GM12891 (cell line): ENCODE measurements at places on chromosomes 4 and X.

DNA sequence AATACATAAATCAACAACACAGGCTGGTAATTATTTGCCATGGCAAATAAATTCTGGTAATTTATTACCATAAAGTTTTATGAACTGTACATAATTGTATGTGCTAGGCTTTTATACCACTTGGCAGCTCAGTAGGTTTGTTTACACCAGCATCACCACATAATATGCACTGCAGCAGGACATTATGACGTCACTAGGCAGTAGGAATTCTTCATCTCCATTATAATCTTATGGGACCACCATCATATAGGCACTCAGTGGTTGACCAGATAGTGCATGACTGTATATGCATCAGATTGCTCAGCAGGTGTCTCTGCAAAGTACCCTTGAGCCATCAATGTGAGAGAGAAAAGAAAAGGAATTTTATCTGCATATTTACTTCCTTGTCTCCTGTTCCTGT, 295.4 kb downstream of the CFAP47 start:
- DNase-seq: no peak

- no peak for DNase-seq
Measured at GRCh38 chrX:5568934-5569333, 659.7 kb downstream of the NLGN4X start.

GRCh38 chr4:108272561-108272960, 103.8 kb upstream of the LEF1 start:
- no peak for DNase-seq

GRCh38 chr4:136934601-136935000, 597.7 kb downstream of the PCDH18 start:
- DNase-seq: no peak

DNA sequence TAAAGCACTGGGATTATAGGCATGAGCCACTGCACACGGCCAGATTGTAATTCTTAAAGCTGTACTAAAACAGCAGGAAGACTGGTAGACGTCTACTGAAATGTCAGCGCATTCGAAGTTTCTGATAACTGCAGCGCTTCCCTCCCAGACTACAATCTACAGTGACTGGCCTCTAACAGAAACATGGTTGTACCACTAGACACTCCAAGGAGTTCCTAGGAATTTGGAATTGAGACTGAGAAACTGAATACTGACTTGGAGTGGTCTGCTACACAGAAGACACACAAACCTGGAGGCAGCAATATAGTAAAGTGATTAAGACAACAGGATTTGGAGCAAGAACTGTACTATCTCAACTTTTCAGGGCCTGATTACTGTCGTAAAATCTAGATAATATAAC, 937 bp downstream of the HELQ start:
- DNase-seq: no peak

DNA sequence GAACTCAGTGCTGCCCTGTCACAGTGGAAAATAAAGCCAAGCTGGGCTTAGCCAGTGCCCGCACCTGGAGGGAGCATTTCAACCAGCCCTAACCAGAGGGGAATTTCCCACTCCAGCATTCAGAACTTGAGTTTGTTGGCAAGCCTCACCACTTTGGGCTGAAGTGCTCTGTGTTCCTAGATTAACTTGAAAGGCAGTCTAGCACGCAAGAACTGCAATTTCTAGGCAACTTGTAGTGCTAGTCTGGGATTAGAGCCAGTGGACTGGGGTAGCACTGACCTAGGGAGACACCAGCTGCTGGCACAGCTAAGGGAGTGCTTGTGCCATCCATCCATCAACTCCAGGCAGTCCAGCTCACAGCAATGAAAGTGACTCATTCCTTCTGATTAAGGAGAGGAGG, 1060.6 kb upstream of the GRID2 start:
- DNase-seq: no peak

DNA sequence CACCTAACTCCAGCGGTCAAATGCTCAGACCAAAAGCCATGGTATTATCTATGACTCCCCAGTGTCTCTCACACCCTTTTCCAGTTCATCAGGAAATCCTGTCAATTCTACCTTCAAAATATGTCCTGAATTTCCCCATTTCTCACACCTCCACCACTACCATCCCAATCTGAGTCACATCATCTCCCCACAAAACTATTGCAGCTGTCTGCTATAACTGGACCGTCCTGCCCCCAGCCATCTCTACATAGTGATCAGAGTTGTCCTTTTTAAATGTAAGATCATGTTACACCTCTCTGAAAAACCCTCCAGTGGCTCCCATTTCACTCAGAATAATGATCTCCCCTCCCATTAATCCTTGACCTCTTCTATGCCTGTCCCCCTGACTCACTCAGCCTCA, 6.8 kb upstream of the ODAPH start:
- DNase-seq: no peak

GRCh38 chr4:163395055-163395454, 51.4 kb downstream of the NPY5R start:
- no peak for DNase-seq

- DNase-seq: no peak
Measured at GRCh38 chrX:105117621-105118020, 102.9 kb downstream of the TEX13A start.

GRCh38 chrX:43868791-43869190, 13.5 kb downstream of the MAOB start:
- DNase-seq: no peak

DNA sequence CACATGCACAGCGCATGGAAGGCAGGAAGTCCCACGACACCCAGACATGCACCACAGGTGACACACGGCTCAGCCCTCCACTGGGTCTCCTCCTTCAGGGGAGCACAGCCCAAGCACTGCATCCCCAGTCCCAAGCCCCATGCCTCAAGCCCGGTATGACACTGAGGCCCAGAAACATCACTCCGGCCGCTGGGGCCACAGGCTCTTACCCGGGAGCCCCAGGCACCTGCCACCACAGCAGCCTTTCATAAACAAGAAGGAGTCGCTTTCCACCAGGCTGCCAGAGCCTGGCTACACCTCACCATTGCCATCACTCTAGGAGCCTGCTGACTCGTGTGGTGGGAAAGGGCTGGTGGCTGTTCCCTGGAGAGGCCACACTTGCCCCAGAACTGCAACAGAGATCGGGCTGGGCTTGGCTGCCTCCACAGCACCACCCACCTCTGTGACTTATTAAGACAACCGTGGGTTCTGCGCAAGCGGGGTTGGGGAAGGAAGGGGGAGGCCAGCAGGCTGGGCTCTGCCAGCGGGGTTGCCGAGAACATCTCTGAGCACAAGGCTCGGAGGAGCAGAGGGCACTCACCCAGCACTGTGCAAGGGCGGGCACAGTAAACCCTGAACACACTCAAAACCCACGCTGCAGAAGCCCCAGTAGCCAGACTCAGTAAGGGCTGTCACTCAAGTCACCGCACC, 4.5 kb downstream of the HAUS7 start:
- DNase-seq: no peak

DNA sequence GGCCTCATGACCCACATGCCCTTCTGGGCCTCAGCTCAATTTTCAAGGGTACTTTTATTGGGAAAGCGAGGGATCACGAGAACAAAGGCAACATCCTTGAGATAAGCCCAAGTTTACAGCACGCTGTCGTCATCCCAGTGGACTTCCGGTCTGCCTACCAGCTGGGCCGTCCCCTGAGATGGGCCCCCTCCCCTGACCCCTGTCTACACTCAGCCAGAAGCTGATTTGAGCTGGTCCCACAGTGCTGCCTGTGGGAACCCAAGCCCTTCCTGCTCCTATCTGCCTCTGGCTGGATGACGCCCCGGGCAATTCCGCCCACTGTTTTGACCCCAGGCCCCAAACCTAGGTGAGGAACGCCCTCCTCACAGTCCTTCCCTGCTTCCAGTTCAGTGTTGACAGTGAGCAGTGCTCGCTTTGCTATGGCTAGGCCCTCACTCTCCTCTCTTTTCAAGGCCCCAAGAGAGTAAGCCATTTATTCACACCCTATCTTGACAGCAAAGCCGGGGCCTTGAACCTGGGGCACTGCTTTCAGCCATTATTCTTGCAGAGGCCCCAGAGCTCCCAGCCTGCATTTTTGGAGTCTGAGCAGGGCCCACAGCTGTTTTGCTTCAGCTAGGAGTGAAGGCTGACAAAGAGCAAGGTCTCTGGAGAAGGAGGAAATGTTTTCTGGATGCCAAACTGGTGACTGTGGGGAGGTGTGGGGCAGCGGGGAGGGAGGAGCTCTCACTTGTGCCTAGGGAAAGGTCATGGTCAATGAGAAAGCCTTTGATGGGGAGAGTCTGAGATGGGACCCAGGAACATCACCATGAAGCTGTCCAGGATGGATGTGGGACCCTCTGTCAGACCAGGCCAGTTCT, 164.6 kb upstream of the BCOR start:
- DNase-seq: no peak

DNA sequence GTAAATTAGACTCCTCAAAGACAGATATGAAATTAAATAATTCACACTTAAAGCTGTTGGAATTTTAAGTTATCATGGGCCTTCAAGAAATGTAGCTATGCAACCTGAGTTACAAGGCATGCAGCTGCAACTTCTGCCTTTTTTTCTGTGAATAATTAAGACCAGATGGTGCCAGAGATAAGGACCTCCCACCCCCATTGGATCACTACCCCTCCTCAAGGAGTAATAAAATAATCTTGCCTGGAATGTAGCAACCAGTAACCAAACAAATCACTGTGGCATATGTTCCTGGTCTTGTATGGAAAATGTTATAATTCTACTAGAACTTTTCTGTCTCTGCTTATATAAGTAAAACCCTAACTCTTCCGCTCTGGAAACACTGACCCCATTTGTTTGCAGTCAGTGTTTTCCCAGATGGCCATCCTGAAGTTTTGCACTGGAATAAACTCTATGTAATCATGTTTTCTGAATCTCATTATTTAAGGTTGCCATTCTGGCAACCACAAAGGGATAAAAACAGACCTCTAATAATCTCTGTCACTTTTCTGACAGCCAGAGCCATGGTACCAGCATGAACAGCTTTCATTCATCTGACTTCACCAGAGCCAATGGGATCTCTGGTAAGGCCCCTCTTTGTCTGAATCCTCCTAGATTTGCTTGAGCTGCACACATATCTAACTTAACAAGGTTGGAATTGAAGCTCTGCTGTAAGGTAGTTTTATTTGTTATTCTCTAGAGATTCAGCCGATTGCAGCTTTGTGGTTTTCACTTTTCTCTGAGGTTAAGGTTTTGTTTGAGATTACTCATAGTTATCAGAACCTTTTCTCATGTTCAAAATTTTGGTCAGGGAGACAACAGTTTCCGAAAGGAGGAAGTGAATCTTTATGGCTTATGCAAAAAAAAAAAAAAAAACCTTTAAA, 274.6 kb downstream of the NAF1 start:
- DNase-seq: peak; percentile 37

- DNase-seq: no peak
Measured at GRCh38 chrX:46407753-46408130, 137.5 kb downstream of the ZNF674 start.

DNA sequence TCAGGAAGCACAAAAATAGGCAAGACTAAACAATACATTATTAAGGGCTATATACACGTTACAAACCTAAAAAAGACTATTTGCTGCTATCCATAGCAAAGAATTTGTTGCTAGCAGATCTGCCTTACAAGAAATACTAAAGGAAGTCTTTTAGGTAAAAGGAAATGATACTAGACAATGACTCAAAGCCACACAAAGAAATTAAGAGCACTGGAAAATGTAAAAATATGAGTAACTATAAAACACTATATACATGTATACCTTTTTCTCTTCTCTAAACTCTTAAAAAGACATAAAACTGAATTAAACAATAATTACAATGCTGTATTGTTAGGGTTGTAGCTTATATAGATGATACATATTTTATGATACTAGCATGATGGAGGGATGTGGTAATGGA, 25.7 kb downstream of the SLC9A7 start:
- DNase-seq: no peak

DNA sequence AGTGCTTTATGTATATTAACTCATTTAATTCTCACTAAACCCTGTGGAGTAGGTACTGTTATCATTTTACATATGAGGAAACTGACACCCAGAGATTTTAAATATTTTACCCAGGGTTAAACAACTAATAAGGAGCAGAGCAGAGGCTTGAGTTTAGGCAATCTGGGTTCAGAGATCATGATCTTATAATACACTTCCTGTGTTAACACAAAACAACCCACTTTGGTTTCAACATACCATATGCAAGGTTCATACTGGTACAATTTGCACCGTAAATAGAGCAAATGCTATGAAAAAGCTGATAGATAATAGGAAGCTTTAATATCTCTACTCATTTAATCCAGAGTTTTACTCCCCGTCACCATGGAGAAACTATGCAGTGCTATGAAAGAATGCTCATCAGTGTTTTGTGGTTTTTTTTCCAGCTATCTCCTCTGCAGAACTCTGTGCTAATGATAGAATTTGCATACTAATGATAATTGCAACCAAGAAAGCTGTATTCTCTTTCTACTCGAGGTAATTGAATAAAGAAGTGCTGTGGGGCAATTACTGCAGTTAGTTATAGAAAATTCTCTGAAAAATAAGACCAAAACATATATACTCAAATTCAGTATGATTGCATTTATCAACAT, 138.8 kb upstream of the MAP9 start:
- no peak for DNase-seq

DNA sequence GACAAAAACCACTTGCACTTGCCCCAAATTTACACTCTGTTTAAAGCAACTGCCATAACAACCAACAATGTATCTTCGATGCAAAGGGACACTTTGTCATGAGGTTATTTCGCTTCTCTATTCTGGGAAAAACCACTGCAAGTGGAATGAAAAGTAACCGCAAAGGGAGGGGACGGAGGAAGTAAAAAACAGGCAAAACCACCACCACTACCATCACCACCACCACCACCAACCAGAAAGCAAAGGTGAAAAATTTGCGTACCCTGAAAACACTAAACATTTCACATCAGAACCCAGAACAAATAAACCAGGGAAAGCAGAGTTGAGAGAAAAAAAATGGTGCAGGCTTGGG, 1.2 kb upstream of the N4BP2 start:
- DNase-seq: no peak

- DNase-seq: no peak
Measured at GRCh38 chr4:156962528-156962974, 9.0 kb downstream of the PDGFC start.

DNA sequence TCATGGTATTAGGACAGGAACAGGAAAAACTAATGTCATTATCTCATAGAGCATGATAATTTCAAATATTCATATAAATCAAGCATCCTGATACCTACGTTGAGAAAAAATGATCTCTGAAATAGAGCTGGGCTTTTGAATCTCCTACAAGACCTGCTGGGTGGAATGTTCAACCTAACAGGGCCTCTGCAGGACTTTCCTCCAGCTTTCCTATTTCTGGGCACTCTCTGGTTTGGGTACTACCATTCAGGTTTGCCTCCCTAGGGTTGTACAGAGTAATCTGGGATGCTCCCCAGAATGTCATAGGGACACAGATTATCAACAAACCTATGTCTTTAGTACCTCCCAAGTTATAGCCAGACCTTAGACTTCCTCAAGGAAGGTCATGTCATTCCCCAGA, 108.9 kb downstream of the CDS1 start:
- DNase-seq: no peak
